ENCODE measurements at places on chromosomes 5 and 9.
A peak's percentile ranks its signal among the peaks of the same experiment; 100 is the strongest.

DNA sequence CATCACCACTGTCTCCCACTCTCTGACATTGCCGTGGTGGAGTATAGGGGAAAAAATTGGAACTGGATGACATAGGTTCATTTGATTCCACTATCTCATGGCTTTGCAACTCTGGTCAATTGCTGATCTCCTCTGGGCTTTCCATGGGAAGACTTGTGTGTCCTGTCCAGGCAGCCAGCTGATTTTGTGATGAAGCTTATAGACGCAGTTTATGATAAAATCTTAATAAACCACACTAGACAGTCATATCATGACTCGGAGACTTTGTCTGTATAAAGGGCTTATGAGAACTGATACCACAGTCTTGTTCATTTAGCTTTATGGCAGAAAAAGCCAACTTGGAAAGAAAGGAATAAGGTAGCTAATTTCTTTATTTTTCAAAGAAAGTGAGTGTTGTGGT is 296.5 kb downstream of the MAST4 start:
- no peak for DNase-seq

- no peak for DNase-seq
Observed at GRCh38 chr9:20728493-20729220, 44.6 kb downstream of the FOCAD start.

- DNase-seq = no peak
Observed at GRCh38 chr5:85096421-85096820, 711.7 kb upstream of the EDIL3 start.

- no peak for DNase-seq
Observed at GRCh38 chr5:178650214-178650613, 23.4 kb upstream of the CLK4 start.

DNA sequence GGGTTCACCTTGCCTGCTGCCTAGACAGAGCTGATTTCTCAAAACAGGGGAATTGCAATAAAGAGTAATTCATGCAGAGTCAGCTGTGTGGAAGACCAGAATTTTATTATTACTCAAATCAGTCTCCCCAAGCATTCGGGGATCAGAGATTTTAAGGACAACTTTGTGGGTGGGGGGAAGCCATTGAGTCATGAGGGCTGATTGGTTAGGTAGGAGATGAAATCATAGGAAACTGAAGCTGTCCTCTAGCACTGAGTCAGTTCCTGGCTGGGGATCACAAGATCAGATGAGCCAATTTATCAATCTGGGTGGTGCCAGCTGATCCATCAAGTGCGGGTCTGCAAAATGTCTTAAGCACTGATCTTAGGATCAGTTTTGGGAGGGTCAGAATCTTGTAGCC is 159.1 kb upstream of the MAP1B start:
- DNase-seq = no peak

DNA sequence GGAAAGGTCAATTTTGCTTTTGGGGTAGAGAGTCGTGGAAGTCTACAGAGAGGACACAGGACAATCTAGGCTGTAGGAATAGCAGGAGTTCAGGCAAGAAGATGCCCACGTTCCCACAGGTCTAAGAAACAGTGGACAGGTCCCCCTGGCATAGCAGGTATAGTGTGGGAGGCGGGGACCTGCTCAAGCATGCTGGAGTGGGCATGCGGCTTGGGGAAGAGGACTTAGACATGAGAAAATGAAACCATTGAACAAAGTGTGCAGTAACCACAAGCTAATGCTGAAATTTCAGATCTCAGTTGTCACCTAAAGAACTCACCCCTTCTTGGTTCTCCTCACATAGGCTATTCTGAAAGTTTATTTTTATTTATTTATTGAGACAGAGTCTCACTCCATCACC is 142.8 kb upstream of the EFNA5 start:
- no peak for DNase-seq

DNA sequence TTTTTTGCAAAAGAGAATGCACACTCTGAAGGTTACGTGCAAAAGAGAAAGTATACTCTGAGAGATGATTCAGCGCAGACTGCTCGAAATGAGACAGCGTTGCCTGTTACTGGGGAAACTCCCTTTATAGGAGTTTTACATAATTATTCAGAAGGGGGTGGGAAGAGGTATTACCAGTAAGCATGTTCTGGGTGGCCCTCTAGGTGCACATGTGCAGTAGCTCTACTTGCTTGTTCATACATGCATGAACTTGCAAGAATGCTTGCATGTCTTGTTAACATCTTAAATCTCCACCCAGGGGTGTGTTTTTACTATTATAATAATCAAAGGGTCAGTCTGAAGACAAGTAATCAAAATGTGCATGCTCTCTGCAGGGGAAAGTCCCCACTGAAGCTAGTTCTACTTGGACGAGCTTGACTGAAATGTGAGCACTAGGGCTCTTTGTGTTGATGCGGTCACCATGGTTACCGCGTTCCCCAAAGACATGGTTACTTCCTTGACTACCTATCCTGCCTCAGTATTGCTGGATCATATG is 75.5 kb downstream of the SGCD start:
- no peak for DNase-seq

GRCh38 chr9:3880851-3881250 is 355.1 kb upstream of the RFX3 start:
- DNase-seq = no peak

GRCh38 chr5:143721925-143722324 is 90.0 kb upstream of the HMHB1 start:
- DNase-seq = no peak

DNA sequence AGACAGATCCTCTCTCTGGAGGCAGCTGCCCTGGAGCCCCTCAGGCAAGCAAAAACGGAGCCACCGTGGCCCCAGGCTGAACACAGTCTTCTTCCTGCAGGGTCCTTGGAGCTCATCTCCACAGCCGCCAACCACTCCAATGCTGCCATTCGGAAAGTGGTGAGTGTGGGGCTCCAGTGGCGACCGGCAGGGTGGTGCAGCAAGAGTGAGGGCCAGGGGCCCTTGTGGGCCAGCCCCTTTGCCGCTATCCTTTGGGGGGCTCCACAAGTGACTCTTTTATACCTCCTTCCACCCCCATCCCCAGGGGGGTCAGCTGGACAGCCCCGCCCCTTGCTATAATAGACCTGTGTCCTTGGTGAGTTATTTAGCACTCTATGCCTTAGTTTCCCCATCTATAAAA is 47.4 kb upstream of the SUSD3 start:
- no peak for DNase-seq

- DNase-seq = peak; percentile 98
Observed at GRCh38 chr9:129343424-129344375, 165.6 kb upstream of the IER5L start.

- no peak for DNase-seq
Observed at GRCh38 chr5:173709145-173709544, 92.7 kb upstream of the BOD1 start.

DNA sequence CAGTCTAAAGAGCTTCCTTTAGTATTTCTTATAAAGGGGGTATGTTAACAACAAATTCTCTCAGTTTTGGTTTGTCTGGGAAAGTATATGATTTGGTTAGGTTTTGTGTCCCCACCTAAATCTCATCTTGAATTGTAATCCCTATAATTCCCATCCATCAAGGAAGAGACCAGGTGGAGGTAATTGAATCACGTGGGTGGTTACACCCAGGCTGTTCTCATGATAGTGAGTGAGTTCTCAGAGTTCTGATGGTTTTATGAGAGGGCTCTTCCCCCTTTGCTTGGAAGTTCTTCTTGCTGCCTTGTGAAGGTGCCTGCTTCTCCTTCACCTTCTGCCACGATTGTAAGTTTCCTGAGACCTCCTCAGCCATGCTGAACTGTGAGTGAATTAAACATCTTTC is 109.1 kb downstream of the MACIR start:
- DNase-seq = no peak

GRCh38 chr5:166906991-166907713 is 1384.3 kb upstream of the WWC1 start:
- DNase-seq = no peak

DNA sequence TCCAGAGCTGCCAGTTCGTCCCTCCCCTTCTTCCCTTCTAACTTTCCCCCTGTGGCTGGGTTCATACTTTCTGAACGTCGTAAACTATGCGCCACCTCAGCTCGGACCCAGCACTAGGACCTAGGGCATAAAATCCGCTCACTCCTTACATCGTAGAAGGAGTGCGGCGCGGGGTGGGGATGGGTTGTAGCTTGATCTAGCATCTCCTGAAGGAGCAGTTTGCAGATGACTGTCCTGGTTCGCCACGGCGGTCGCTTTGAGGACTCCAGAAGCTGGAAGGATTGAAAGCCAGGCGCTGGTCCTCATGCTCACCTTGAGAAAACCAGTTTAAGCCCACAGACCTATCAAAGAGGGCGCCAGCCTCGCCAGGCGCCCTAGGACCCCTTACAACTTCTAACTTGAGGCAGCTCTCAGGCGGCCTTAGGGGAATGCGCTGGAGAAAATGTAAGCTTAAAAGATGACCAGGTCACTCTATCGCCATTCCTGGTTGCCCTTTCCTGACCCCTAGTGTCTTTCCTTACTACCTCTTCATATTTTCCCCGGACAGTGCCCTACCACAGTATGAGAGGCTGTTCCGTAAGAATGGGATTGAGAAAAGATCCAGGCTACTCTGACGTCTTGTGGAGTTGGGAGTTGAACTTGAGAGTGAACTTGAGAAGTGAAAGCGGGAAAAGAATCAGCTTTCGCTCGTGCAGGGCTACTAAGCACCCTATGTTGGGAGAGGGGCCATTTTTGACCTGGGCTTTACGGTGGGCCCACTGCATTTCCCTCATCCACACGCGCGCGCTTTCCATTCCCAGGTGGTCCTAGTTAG is 2.8 kb downstream of the RORB start:
- no peak for DNase-seq

DNA sequence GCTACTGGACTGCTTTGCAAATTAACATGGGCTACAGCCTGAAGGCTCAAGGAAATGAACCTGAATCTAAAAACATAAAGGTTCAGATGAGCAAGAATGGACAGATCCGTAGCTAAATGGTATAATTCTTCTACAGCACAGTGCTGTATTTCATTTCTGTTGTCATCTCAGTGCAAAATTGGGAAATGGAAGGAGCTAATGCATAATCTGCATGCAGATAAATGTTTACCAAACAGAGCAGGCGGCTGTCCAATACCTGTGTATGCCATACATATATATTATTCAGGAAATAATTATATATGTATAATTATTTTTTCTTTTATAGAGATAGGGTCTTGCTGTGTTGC is 4.3 kb upstream of the HSPA9 start:
- no peak for DNase-seq

DNA sequence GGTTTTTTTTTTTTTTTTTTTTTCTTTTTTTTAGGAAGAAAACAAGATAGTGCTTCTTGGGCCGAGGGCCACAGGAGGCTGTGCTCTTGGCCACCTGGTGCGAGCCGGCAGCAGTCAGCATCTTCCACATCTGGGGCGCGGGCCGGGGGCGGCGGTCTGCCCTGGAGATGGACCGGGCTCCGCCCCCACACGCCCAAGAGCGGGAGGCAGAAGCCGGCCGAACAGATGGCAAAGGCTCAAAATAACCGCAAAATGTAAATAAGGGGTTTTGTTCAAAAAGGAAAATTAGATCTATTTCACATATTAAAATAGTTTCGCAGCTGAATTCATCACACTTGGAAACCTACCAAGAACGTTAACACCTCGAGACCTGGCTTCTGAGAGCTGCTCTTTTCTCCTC is 51.5 kb upstream of the UBAC1 start:
- no peak for DNase-seq

DNA sequence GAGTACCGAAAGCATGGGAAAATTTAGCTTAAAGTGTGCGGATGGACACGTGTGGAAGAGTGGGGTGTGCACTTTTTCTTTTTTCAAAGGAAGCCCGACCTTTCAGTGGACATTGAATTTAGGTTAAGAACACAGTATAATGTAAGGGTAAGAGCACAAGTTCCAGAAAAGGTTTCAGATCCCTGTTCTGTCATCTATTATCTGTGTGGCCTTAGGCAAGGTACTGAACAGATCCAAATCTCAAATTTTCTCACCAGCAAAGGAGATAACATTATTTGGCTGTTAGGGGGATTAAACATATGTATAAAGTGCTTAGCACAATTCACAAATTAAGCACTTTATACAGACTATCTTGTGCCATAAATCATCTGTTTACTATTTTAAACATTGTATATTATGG is 441.0 kb downstream of the SPOCK1 start:
- DNase-seq = no peak

GRCh38 chr9:94212091-94212490 is 47.0 kb upstream of the ZNF169 start:
- no peak for DNase-seq

DNA sequence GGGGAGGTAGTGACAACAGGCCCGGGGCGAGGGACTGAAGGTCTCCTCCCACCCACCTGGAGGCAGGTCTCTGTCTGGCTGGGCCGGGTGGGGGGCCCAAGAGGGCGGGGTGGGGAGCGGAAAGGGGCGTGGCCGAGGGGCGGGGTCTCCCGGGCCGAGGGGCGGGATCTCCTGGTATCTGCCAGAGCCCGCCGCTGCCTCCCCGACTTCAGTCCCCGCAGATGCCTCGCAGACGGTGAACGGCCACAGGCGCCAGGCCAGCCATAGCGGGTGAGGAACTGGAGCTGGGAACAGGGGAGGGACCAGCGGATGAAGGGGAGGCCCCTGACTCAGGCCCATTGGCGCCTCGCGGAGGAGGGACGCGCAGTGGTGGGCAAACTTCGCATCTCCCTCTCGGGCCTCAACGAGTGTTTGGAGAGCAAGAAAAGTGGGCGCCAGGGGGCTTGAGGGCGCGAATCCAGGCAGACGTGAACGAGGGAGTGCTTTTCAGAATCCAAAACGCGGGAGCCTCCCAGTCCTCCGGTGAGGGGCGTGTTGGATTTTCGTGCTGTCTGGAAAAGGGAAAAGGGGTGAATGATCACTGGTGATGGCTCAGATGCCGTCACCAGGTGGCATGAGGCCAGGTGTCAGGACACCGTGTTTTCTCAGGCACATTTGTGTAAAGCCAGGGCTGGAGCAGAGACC is at the start of gene ADGRD2:
Gene ADGRD2, plus strand, starts transcription at position 211 of the 684 bp plus-strand sequence. CDS start 1,216 bp downstream, outside the sequence.
- DNase-seq = no peak

DNA sequence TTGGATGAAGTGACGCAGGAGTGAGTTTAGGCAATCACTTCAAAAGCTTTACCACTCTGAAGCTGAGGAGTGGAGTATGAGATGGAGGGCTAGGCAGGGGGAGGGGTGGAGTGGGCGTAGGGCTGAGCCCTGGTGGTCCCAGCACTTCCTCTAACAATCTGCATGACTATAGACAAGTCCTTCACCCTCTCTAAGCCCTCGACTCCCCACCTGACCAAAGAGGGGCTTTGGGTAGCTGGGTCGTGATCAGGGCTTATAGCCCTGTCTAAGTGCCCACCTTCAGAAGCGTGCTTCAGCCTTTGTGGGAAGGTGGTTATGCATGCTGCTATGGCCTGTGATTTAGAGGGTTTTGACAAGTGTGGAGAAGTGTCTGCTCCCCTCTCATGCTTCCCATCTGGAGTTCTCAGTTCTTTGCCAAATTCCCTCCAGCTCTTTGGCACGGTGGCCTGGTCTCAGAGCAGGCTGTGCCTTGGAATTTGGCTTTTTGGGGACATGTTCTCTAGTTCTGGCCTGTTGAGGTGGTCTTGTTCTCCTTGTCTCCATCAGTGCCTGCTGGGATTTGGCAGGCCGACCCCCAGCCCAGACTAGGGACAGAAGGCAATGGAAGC is 53.0 kb downstream of the ACTBL2 start:
- no peak for DNase-seq

- DNase-seq = peak; percentile 95
Observed at GRCh38 chr5:172417983-172418630, 36.2 kb downstream of the SH3PXD2B start.

- DNase-seq = no peak
Observed at GRCh38 chr5:2187156-2187555, 304.4 kb upstream of the IRX4 start.

All from inflammatory macrophage (primary cell).